ENCODE measurements at places on chromosomes 3 and 15.

- DNase-seq, result peak; percentile 9
Observed at GRCh38 chr3:4978966-4979427, 240 bp upstream of the BHLHE40 start.

GRCh38 chr15:35674873-35675781 lies 129.2 kb upstream of the DPH6 start:
- DNase-seq, result peak; percentile 9

GRCh38 chr15:100856867-100857266 lies 22.8 kb upstream of the ALDH1A3 start:
- DNase-seq, result no peak

DNA sequence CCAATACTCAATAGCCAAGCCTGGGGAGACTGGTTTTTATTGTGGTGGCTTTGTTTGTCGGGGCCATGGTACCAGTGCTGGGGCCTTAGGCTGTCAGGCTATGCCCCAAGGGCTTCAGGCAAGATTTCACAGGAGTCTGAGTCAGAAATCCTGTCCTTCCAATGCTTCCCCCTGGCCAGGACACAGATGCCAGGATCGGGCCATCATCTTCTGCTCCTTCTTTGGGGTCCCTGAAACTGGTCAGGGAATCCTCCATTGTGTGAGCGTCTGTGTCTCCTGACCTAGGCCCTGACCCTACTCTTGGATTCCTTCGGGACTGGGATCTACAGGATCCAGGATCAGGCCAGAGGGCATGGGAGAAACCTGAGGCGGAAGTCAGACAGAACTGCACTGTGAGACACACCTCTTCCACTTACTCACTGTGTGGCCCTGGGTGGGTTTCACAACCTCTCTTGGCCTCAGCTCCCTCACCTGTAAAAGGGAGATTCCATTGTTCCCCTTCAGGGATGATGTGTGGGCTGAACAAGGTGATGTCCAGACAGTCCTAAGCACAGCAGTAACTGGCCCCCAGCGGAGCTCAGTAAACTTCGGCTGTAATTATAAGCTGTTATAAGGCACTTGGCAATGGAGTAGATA lies 292.7 kb downstream of the UACA start:
- no peak for DNase-seq

GRCh38 chr3:52433328-52433995 lies 11.4 kb downstream of the SEMA3G start:
- no peak for DNase-seq

DNA sequence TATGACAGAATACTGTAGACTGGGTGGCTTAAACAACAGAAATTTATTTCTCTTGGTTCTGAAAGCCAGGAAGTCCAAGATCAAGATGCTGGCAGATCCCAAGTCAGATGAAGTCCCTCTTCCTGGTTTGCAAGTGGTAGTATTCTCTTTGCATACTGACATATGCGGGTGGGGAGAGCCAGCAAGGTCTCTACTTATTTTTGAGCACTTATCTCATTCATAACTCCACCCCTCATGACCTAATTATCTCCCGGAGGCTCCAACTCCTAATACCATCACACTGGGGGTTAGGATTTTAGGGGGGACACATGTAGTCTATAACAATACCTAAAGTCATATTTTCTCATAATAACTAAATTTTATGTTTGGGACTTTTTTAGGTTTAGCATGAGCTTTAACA lies 65.3 kb downstream of the BLM start:
- no peak for DNase-seq

DNA sequence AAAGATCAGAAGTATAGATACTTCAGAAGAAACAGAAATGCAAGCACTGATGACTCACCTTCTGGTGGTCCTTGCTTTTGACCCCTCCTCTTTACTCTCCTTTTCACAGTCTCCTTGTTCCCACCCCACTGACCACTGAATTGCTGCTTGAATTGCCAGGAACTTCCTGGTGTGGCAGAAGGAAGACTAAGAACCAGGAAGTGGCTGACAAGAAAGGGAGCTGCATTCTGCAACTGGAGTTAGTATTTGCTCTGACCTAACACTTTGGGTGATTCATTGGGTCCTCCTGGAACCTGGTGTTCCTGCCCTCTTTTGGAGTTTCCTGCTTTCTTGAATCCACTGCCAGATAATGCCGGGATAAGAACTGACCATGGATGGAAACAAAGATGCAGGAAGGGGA lies 23.0 kb downstream of the KY start:
- DNase-seq, result no peak

- no peak for DNase-seq
Observed at GRCh38 chr15:92443381-92443780, 49.7 kb downstream of the ST8SIA2 start.
